ENCODE measurements at places on chromosomes 5 and 9. TPM values are rescaled to one million over a fixed set of nuclear protein-coding genes. Genes with fewer than 3 reads are reported as not detected.

CCNO gene
- not detected for total RNA-seq

FAM200C gene
- total RNA-seq, result 6.7 TPM

MAMDC4 gene
- total RNA-seq, result 0.28 TPM

SLC6A18 gene
- not detected for total RNA-seq

IFNA13 gene
- total RNA-seq, result not detected

CNTFR gene
- total RNA-seq, result not detected

ZNF366 gene
- not detected for total RNA-seq

CCDC192 gene
- total RNA-seq, result not detected

CD14 gene
- total RNA-seq, result 0.18 TPM

IL9 gene
- total RNA-seq, result not detected

FBP1 gene
- not detected for total RNA-seq

TXNDC8 gene
- total RNA-seq, result not detected

FGF1 gene
- total RNA-seq, result 7.7 TPM

TPPP gene
- total RNA-seq, result under 0.01 TPM

MYOT gene
- not detected for total RNA-seq

PRLR gene
- 0.54 TPM for total RNA-seq

INSYN2B gene
- total RNA-seq, result 33.5 TPM

Data from IMR-90 (cell line).